ENCODE measurements at places on chromosomes 6 and 20. TPM values are rescaled to one million over a fixed set of nuclear protein-coding genes. Genes with fewer than 3 reads are reported as not detected.

Gene PTP4A1
- 19.3 TPM for polyA plus RNA-seq

Gene PBOV1
- not detected for polyA plus RNA-seq

Gene VIP
- 11.0 TPM for polyA plus RNA-seq

Gene KATNA1
- polyA plus RNA-seq, result 10.9 TPM

Gene DNMT3B
- 0.42 TPM for polyA plus RNA-seq

Gene CAGE1
- not detected for polyA plus RNA-seq

Gene PRPH2
- polyA plus RNA-seq, result 0.67 TPM

Gene PI16
- 34.3 TPM for polyA plus RNA-seq

Gene TENT5A
- polyA plus RNA-seq, result 7.8 TPM

Gene PRRT1
- polyA plus RNA-seq, result 5.6 TPM

Gene HLA-DRB1
- 30.5 TPM for polyA plus RNA-seq

Gene GLP1R
- 0.04 TPM for polyA plus RNA-seq

Gene OLIG3
- polyA plus RNA-seq, result not detected

Gene ERVFRD-1
- polyA plus RNA-seq, result not detected

Gene BPIFB1
- 0.39 TPM for polyA plus RNA-seq

Gene CST9L
- polyA plus RNA-seq, result not detected

Gene EFCAB8
- not detected for polyA plus RNA-seq

Gene LY6G6C
- polyA plus RNA-seq, result not detected

Gene ANKRD66
- not detected for polyA plus RNA-seq

Gene COX4I2
- 36.0 TPM for polyA plus RNA-seq

Gene SLC9A8
- polyA plus RNA-seq, result 8.6 TPM

Gene RNF182
- 0.20 TPM for polyA plus RNA-seq

Gene UST
- 2.4 TPM for polyA plus RNA-seq

Gene PRICKLE4
- 3.1 TPM for polyA plus RNA-seq

Gene ESR1
- 0.16 TPM for polyA plus RNA-seq

Gene GRIK2
- 0.22 TPM for polyA plus RNA-seq

Gene FKBP1C
- 0.34 TPM for polyA plus RNA-seq

Gene BRPF3
- polyA plus RNA-seq, result 19.2 TPM

Gene DXO
- polyA plus RNA-seq, result 15.8 TPM

Gene SLC35B2
- polyA plus RNA-seq, result 27.8 TPM

Gene ZNF335
- 11.0 TPM for polyA plus RNA-seq

Gene SIRPD
- polyA plus RNA-seq, result 1.8 TPM

Gene FAM83D
- polyA plus RNA-seq, result 0.17 TPM

Gene FAM83C
- polyA plus RNA-seq, result not detected

Gene SPATA2
- 3.8 TPM for polyA plus RNA-seq

Gene MRAP2
- 2.0 TPM for polyA plus RNA-seq

Gene CSNK2A1
- 37.1 TPM for polyA plus RNA-seq

Gene HSD17B8
- polyA plus RNA-seq, result 5.7 TPM

Gene MCM8
- 1.7 TPM for polyA plus RNA-seq

Gene PTCHD4
- polyA plus RNA-seq, result not detected

Gene GFOD1
- polyA plus RNA-seq, result 2.0 TPM

Gene WFDC2
- 9.5 TPM for polyA plus RNA-seq

Gene JAG1
- 39.6 TPM for polyA plus RNA-seq

Gene ARFRP1
- polyA plus RNA-seq, result 40.9 TPM

Gene SLC17A2
- polyA plus RNA-seq, result not detected

Gene CLVS2
- not detected for polyA plus RNA-seq

Gene TULP4
- polyA plus RNA-seq, result 6.6 TPM

Gene COL10A1
- not detected for polyA plus RNA-seq

Gene SNX3
- 91.6 TPM for polyA plus RNA-seq

Gene SNRPB
- polyA plus RNA-seq, result 216 TPM

Gene WFDC5
- polyA plus RNA-seq, result not detected

Gene FAM217A
- not detected for polyA plus RNA-seq

Gene DBNDD2
- 29.0 TPM for polyA plus RNA-seq

Gene KIAA1755
- polyA plus RNA-seq, result 0.47 TPM

Gene PPP2R5D
- polyA plus RNA-seq, result 24.2 TPM

Gene IFT52
- polyA plus RNA-seq, result 16.6 TPM

Measured in adipose tissue (tissue), 3 donors.